ENCODE measurements at places on chromosomes 12 and 14.

DNA sequence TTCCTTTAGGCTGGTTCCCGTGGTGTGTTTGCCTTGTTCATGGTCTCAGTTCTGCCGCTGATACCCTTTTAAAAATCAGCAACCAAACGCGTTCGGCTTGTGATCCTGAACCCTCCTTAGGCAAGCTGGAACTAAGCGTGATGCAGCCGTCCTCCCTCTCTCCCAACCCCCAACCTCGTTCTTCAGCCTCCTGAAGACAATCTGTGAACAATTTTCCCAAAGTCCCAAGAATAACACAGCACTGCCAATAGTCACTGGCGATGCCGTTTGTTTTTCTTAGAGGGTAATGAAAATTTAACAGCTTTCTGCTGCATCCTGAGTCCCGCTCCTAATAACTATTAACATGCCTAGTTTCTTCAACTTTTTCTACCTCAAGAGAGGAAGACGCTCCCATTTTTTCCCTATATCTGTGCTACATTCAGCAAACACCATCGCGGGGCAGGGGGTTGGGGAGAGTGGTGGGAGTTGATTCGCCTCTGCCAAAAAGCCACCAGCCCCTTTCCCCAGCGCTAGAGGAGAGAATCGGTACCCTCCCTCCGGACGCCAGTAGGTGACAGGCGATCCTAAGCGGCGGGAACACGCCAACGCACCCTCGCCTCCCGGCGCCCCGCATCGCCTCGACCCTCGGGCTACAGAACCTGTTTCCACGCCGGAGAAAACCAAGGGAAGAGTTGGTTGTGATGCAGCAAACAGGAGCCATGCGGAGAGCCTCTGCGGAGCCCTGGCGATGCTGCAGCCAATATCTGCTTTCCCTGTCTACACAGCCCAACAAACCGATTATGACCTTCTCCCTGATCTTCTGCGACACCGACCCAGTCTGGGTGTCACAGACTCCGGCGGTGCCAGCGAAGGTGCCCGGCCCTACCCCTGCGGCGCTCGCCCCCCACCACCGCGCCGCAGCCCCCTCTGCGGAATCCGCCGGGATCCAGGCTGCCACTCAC, 752 bp downstream of the PRICKLE1 start:
- no peak for DNase-seq

DNA sequence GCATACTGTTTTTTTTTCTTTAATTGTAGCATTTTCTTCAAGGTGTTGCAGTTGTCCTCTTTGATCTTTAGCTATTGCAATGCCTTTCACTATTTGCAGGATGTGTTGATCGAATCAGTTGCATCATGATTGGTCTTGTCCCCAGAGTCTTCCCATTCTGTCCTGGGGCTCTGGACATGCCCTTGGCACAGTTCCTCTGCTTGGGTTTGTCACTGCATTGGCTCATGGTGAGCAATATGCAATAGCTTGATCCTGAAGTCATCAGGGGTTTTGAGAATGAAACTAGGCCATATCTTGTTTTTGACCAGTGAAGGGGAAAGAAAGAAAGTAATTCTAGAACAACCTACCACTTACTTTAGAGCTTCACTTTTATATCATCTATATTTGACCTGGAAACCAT, 281.5 kb downstream of the TMEM117 start:
- DNase-seq, result no peak

GRCh38 chr14:60514378-60514740, 5.4 kb downstream of the SIX6 start:
- no peak for DNase-seq

- DNase-seq, result no peak
Measured at GRCh38 chr12:129258781-129259318, 405.6 kb downstream of the GLT1D1 start.

DNA sequence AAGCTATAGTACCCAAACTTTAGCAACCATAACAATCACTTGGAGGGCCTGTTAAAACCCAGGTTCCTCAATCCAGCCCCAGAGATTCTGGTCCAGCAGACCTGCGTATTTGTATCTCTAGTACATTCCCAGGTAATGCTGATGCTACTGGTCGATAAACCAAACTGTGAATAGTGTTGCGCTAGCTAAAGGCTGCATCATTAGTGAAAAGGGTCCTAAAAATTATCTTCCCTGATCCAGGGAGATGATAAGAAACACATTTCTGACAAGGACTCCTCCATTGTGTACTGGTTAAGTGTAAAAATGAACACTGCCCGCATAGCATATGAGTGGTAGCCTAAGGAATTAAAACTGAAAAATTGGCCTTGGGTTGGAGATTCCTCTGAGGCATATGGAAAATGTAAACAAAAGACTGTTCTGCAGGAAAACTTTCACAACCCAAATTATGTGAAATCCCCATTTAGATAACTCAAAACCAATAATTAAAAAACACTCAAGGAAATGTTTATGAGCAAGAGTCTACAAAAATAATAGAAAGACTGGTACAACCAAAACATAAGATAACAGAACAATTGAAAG, 322.7 kb downstream of the CEP128 start:
- DNase-seq, result no peak

GRCh38 chr12:131096681-131097181, 143.0 kb downstream of the ADGRD1 start:
- no peak for DNase-seq

DNA sequence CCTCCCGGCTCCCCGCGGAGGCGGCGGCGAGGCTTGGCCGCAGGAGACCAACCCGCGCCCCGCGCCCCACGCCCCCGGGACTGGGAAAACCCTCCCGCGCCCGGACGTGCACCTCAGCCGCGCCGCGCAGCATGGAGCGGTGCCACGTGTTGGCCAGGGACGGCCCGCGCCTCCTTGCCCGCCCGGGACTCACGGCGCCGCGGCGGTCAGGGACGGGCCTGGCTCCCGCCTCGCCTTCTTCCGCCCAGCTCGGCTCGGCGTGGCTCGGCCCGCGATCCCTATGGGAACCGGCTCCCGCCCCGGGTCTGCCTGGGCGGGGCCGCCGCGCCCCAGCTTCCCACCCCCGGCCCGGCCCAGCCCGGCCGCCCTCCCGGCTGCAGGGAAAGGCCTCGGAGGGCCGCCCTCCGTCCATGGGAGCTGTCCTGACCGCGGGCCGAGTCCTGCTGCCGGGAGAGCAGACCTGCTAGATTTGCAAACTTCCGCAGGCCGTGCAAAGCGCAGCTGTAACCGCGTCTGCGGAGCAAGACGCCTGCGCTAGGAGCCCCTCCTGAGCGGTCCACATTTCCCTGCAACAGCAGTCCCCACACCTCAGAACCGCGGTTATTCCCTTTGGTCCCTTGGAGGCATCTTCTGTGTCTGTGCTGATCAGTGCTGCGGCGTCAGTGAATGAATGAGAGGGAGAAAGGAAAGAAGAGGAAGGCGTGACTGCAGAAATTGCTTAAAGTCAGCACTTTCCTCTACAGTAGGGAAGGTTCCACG, at the start of gene CDKL1:
CDKL1 (minus strand) TSS at position 251 of the 759 bp plus-strand sequence. CDS start 1,013 bp downstream, outside the sequence.
- DNase-seq, result no peak

GRCh38 chr14:101711041-101711856, 50.3 kb upstream of the PPP2R5C start:
- DNase-seq, result no peak

GRCh38 chr14:72488514-72488913, 405.4 kb downstream of the DPF3 start:
- no peak for DNase-seq
